ENCODE measurements at places on chromosomes 1 and 21. TPM values are rescaled to one million over a fixed set of nuclear protein-coding genes. Genes with fewer than 3 reads are reported as not detected.

The LHX8 gene
- total RNA-seq: not detected

The IPO13 gene
- 15.8 TPM for total RNA-seq

The CFHR4 gene
- total RNA-seq: not detected

DNA sequence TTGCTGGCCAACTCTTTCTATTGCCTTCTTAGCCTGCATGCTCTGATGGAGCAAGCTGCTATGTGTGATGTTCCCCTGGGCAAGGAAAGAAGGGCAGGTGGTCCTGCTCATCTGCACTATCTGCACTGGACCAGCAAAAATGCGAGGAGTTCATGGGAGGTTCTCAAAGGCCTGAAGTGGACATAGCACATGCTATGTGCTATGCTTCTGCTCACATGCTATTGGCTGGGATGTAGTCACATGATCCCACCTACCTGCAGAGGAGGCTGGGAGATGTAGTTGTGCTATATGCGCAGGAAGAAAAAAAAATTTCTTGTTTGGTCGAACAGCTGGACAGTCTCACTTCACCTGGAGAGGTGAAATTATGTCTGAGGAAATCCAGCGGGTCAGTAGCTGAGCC is 587.7 kb downstream of the MATN1 start:
- no peaks in the 10 kb centered on the region for H3K4me1 ChIP-seq
- DNase-seq: no peak
- no peak overlapping the region for H3K4me3 ChIP-seq
- H3K27ac ChIP-seq: no peak overlapping the region
- no peaks in the 10 kb centered on the region for H3K36me3 ChIP-seq

DNA sequence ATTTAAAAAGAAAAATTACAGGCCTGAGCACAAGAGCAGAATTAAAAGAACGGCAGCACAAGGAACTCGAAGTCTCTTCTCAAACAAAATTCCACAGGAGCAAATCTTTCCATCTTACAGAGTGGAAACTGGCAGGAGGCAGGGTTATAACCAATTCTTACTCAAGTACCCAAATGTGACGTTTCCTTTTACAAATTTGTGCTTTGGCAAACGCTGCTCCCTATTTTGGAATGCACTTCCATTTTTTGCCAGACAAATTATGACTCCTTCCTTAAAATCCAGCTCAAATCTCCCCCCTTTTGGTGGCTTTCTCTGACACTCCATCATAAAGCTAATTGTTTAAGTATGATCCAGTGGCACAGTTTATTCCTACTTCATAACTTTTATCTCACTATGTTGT is 7.8 kb downstream of the ERI3 start:
- H3K27me3 ChIP-seq: no peaks in the 10 kb centered on the region
- no peak overlapping the region for H3K27ac ChIP-seq
- H3K4me1 ChIP-seq: peaks cover 23% of the 10 kb centered on the region
- H3K36me3 ChIP-seq: peaks cover 3% of the 10 kb centered on the region

GRCh38 chr21:46667741-46668380 is 32.4 kb downstream of the PRMT2 start:
- peaks cover 13% of the 10 kb centered on the region for H3K4me1 ChIP-seq
- DNase-seq: peak; percentile 35
- H3K27ac ChIP-seq: peak overlapping the region; percentile 72
- H3K27me3 ChIP-seq: no peaks in the 10 kb centered on the region
- H3K36me3 ChIP-seq: peaks cover 5% of the 10 kb centered on the region

DNA sequence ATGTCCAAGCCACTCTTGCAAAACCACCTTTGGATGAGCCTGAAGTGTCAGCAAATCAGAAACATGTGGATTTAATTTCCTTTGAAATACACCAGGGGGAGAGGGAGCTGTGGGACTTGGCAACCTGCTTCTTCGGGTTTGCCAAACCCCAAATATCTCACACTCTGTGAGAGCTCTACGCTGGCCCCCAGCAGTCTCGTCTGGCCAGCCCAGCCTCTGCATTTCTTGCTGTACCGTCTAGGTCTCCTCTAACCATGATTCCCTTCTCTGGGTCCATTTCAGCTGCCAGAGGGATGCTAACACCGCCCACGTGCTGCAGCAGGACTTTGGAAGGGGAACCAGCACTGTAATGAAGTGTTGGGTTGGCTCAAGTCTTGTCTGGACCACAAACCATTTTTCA is 114.6 kb downstream of the MRPS6 start:
- H3K27me3 ChIP-seq: no peaks in the 10 kb centered on the region
- H3K4me3 ChIP-seq: no peak overlapping the region
- H3K27ac ChIP-seq: no peak overlapping the region
- H3K4me1 ChIP-seq: peaks cover 26% of the 10 kb centered on the region

DNA sequence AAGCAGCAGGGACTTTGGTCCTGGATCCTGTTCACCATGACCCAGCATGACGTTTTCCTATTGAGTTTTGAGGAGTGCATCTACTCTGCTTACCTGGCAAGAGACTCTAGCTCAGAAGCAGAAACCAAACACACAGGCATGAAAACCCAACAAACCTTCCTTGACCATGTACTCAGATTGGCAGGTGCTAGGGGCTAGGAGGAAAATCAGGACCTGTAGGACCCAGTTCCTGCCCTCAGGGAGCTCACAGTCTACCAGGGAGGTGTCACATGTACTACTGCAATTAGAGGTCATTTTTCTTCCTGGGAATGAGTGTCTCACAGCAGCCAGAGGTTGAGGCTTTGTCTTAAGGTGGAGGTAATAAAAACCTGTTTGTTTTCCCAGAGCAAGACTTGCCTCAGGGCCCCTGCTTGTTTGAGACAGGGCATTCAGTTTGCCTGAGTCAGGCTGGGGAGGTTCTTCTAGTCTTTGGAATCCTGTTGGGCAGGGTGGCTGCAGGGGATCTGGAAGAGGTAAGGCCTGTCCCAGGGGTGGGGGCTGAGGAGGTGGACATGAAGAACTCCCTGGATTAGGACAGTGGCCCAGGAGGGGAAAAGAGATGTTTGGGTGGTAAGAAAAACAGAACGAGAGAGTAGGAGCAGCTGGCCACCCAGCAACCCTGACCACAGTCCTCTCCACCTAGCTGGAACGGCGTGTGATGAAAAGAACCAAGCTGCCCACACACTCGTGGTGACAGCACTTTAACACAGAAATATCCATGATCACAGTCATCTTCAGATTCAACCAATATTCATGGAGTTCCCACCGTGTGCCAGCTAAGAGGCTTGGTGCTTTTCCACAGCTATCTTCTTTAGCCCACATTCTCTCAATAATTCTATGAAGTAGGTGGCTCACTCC is 30.8 kb downstream of the IER5 start:
- peaks cover 3% of the 10 kb centered on the region for H3K4me1 ChIP-seq
- peaks cover 3% of the 10 kb centered on the region for H3K27me3 ChIP-seq

DNA sequence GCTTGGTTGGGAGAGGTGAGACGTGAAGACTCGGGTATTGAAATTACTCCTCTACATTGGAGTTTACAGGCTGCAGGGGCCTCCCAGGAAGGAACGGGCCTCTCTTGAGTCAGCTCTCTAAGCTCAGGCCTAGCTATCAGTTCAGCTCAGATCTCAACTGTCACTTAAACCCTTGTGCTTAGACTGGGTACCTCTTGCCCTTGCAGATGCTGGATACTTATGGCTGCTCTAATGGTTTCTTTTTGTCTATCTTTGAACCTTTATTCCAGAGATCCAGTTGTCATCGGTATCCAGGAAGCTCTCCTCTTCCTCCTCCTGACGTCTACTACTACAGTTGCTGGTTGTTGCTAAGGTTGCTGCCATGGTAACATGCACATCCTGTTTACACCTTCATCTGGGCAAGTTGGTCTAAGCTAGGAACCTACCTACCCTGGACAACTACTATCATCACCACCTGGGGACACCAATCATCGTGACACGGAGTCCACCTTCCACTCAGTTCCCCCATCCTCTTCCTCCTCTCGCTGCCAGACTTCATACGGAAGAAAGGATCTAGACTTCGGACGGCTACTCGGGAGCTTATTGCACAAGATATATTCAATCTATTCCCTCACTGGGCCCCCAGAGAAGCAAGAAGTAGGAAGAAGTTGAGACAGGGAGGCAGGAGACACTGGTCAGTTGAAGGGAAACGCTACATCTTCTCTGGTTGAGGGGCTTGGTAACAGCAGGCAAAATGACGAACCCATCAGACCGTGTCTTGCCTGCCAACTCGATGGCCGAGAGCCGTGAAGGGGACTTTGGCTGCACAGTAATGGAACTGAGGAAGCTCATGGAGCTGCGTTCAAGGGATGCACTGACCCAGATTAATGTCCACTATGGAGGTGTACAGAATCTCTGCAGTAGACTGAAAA is 56.1 kb downstream of the ATP2B4 start:
- H3K4me1 ChIP-seq: peaks cover 20% of the 10 kb centered on the region
- no peaks in the 10 kb centered on the region for H3K27me3 ChIP-seq
- H3K4me3 ChIP-seq: peak overlapping the region; percentile 60
- H3K27ac ChIP-seq: peak overlapping the region; percentile 26
- H3K36me3 ChIP-seq: peaks cover 5% of the 10 kb centered on the region

DNA sequence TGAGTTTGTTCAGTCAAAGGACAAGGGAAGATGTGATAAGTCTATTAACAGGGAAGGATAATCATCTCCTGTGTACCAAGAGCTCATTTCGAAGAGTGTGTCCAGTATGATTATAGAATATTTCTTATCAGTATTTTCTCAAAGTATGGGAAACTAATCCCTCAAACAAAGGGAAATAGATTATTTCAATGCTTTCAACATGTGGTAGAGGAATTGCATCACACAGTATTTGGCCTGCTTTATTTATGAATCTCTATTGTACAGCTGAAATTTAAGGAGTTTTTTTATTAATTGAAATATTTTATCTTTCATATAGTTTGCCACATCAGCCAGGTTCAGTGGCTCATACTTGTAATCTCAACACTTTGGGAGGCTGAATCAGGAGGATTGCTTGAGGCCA is 151.0 kb downstream of the CLEC20A start:
- no peak for DNase-seq
- H3K4me1 ChIP-seq: no peaks in the 10 kb centered on the region
- peaks cover 7% of the 10 kb centered on the region for H3K27me3 ChIP-seq
- H3K36me3 ChIP-seq: no peaks in the 10 kb centered on the region
- no peak overlapping the region for H3K4me3 ChIP-seq
